Stimulated activated CD8-positive, alpha-beta memory T cell treated with anti-CD3 and anti-CD28 coated beads, Interleukin-4, amount 100 ng/mL, for 24 hours (primary cell): ENCODE measurements at places on chromosomes 5 and 9.

DNA sequence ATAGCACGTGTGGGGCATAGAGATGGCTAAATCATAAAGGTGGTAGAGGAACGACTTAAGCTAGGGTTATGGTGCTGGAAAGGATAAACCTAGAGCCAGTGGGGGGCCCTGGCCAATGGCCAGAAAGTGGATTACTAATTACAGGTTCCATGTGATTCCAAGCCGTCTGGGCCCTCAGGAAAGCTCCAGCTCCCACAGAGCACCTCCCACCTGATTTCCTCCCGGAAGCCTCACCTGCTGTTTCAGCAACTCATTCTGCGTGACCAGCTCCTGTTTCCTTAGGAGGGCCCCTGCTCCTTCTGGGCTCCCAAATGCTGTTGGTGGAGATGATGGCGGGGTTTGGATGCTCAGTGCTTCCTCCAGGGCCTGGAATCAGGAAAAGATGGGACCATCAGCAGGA is 16.2 kb downstream of the GPX3 start:
- no peak for DNase-seq

GRCh38 chr5:174491761-174492350 is 232.5 kb upstream of the MSX2 start:
- DNase-seq, result no peak

DNA sequence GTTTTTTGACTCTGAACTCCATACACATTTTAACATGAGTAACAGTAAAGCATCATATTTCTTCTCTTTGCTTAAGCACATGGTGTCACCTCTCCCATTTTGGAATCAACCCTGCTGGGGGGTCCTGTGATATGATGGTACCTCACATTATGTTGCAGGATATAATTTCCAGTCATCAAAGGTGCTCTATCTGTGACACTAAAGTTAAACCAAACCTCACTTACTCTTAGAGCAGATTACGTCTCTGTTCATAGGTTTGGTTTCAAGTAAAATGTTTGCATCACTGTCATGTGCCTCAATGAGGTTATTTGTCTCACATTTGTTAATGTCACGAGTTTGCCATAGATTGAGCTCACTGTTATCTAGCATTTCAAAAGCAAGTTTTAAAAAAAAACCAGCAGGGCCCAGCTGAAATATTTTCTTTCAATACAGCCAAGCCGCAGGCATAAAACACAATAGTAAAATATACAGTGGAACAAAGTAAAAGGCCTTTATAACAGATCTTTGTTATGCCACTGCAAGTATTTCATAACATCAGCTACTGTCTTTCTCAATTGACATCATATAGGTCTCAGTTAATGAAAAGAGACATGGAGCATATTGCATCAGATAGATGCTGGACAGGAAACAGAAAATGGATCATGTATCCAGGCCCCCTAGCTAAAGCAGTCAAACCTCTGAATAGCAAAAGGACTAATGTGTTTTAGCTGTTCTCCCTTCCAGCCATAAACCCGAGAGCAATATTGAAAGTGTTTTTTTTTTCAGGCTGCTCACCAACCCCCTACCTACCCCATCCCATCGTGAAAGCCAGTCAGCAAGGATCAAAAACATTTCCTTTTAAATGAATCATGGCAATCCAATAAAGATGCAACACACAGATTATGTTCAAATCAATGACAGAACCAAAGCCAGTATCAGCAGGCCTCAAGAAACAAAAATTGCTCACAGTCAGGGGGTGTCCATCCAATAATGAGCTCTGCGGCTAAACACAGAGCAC is 182.1 kb upstream of the ITGA1 start:
- DNase-seq, result no peak

GRCh38 chr9:93203026-93203717 is 19.2 kb downstream of the WNK2 start:
- no peak for DNase-seq

GRCh38 chr9:30197954-30198353 is 2186.5 kb upstream of the ACO1 start:
- DNase-seq, result no peak

GRCh38 chr9:116466271-116467235 is 220.6 kb upstream of the TRIM32 start:
- no peak for DNase-seq

GRCh38 chr9:92769990-92770359 is 5.3 kb upstream of the BICD2 start:
- no peak for DNase-seq

DNA sequence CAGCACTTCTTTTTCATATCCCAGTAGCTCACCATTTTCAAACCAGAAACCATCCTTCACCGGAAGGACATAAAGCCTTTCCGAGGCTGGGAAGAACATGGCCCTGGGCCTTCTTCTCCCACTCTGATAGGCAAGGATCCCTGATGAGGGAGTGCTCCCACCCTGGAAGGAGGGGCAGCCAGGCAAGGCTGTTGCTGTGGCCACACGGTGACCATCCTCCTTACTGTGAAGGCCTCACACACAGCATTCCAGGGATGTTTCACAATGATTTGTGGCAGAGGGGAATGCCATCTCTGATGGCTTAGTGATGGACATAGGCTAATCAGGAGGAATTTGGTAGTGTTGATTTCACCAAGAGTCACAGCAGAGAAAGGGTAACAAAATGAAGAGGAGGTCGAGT is 130.7 kb downstream of the ADAMTS12 start:
- DNase-seq, result no peak

DNA sequence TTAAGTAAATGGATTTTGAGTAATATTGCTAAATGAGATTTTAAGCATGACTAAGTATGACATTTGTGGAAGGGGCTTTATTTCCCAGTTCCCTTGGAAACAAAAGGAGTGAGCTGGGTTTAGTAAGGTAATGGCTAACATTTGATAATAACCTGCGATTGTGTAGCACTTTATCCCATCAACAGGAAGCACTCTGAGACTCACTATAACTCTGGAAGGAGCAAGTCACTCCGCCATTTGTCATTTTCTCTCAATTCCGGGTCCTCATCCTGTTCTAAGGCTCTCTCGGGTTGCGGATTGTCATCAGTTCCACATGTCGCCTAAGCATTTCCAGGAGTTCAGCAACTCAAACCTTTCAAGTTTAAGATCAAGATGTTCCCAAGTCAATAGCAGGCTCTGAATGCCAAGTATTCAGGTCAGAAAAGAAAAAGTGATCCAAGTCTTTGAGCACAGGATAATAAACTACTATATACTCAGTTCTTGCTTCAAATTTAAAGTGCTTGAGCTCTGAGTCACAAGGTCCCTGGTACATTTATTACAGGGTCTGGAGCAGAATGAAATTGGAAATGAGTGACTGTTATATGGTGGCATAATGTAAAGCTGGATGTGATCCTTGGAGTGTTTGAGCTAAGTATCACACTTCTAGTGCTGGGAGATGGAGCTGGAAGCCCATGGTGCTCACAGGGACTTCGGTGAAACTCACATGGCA is 39.3 kb downstream of the CAPSL start:
- no peak for DNase-seq

- no peak for DNase-seq
Measured at GRCh38 chr5:886036-886435, 6.6 kb downstream of the BRD9 start.

DNA sequence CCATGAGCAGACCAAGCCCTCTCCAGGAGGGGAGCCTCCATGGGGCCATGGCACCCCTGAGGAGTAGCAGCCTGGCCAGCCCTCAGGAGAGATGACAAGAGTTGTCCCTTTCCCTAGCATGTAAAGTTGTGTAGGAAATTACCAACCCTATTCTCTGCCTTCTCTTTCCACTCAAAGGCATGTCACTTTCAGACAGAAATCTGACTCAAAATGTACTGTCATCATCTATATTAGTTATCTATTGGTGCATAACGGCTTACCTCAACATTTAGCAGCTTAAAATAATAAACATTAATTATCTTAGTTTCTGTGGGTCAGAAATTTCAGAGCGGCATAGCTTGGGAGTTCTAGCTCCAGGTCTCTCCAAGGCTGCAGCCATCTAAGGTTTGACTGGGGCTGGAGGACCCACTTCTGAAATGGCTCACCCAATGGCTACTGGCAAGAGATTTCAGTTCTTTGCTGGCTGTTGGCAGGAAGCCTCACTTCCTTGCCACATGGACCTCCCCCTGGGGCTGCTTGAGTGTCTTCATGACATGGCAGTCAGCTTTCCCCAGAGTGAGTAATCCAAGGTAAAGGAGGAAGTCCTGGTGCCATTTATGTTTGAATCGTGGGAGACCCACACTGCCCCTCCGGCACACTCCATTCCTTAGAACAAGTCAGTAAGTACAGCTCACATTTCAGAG is 632.3 kb downstream of the CCDC171 start:
- no peak for DNase-seq

- DNase-seq, result no peak
Measured at GRCh38 chr9:118583414-118583813, 785.8 kb downstream of the BRINP1 start.

DNA sequence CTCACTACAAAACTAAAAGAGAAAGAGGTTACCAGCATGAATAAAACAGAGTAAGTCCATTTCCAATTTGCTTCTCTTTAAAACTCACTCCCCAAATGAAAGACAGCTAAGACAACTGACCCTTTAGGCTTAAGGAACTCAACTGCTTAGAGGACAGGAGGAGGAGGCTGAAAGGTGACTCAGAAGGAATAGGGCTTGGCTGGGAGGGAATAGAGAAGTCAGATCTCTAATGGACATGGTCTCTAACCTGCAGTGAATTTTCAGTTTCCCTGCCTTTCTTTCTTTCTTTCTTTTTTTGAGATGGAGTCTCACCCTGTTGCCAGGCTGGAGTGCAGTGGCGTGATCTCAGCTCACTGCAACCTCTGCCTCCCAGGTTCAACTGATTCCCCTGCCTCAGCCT is 261.8 kb upstream of the CLINT1 start:
- no peak for DNase-seq

GRCh38 chr5:402615-403359 is 40.2 kb upstream of the EXOC3 start:
- DNase-seq, result no peak

GRCh38 chr9:117546894-117547678 is 132.2 kb upstream of the ASTN2 start:
- no peak for DNase-seq

DNA sequence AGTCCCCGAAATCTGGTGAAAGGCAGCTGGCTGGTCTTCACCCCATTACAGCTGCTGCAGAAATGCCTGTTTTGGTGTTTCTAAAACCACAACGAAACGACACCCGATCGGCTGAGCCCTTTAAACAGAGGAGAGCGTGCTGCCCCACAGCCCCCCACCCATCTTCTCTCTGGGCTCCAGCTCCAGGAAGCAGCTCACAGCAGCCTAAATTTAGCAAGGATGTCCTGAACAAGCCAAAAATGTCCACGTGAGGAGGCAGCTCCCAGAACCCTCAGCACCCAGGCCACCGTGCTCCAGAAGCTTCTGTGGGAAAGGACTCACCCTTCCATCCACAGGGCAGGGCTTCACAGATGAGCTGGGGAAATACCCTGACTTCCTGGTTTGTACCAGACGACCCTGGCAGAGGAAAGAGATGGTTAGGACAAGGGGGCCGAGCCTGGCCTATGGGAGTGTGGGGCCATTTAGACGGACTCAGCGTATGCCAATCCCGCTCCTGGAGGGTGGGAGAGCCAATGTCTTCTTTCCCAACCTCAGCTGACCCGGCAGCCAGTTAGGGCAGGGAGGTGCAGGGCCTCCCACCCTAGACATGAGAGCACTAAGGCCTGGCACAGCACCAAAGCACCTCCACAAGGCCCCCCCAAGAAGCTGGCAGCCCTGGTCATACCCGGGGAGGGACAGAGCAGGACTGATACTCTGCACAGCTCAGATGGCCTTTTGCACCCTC is 39.1 kb upstream of the SARDH start:
- DNase-seq, result no peak

DNA sequence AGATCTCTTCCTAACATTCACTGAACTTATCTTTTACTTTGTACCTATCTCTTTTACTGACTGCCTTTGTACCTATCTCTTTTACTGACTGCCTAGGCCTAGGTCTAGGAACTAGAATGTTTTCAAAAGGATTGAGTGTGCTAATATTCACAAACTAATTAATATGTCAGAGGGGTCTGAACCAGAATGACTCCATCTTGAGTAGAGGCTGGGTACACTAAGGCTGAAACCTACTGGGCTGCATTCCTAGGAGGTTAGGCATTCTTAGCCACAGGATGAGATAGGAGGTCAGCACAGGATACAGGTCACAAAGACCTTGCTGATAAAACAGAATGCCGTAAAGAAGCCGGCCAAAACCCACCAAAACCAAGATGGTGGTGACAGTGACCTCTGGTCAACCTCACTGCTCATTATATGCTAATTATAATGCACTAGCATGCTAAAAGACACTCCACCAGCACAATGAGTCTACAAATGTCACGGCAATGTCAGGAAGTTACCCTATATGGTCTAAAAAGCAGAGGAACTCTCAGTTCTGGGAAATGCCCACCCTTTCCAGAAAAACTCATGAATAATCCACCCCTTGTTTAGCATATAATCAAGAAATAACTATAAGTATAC is 2.5 kb upstream of the RHOBTB3 start:
- no peak for DNase-seq

DNA sequence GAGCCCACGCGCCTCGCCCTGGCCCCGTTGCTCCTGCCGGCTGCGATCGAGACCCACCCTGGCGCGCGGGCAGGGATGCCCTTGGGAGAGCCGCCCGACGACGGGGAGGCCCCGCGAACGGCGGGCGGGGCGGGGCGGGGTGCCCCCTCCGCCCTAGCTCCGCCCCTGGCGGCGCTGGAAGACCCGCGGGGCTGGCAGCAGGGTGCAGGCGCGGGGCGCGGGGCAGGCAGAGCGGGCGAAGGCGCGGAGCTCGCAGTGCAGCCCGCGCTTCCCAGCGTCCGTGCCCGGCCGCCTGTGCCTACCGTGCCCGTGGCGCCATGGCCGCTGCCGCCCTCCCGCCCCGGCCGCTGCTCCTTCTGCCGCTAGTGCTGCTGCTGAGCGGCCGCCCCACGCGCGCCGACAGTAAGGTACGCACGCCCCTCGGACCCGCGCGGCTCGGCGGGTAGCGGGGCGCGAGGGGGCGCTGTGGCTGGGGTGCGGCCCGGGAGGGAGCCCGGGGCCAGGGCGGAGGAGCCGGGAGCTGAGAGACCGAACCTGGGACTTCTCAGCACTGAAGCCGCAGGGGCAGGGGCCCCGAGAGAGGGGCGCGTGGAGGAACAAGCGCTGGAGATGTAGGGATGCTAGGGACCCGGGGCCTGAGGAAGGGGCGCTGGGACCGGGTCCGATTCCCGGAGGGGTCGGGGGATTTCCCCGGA is at the start of gene OLFML2A:
TSS of gene OLFML2A (plus strand) at position 180 of the 695 bp plus-strand sequence. CDS start at position 318, 138 bp downstream.
- DNase-seq, result no peak

DNA sequence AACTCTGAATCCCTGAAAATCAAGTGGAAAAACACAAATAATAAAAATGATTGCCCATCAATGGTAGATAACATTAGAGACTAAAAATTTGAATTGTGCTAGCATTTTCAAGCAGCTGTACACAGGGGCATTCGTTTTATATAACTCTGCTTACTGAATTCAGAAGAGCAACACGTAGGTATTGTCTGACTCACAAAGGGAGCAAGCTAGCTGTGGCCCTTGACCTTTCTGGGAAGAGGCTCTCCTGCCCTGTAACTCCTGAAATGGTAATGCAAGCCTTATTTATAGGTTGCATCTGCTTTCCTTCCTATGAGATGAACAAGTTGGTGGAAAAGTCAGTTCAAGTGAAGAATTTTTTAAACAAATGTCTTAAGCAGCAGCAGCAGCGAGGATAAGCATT is 218.7 kb upstream of the EFNA5 start:
- DNase-seq, result no peak
